ENCODE measurements at places on chromosomes 3 and 15.

DNA sequence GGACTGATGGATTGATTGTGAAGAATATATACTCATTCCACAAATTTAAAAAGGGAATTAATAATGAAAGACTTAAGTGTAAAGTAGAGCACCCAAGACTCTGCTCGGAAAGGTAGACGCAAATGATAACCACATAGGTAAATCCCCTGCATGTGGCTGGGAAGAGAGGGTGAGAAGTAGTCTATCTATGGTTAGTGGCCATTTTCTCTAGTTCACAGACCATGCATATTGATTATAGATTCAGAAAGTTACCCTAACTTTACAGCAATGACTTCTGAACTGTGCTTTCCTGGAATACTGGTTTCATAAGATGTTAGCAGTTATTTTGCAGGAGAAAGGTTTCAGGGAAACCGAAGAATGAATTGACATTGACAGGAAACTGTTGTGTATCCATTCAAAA, 51.7 kb downstream of the CASR start:
- no peak for DNase-seq

DNA sequence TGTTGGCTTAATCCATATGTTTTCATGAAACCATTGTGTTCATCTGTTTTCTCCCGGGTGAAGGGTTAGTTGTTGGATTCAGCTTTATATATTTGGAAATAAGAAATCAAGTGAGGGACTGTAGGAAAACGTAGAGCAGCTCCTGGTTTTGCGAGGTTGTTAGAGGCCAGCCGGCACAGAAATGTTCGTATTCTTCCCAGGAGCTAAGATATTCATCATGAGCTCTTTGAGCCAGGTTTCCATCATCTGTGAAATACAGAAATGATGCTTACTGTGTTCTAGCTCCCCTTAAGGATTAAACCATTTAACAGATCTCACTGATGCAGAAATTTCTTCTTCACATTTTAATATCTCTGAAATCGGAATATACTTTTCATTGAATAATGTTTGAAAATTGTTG, 235.5 kb downstream of the PTPRG start:
- DNase-seq, result no peak

DNA sequence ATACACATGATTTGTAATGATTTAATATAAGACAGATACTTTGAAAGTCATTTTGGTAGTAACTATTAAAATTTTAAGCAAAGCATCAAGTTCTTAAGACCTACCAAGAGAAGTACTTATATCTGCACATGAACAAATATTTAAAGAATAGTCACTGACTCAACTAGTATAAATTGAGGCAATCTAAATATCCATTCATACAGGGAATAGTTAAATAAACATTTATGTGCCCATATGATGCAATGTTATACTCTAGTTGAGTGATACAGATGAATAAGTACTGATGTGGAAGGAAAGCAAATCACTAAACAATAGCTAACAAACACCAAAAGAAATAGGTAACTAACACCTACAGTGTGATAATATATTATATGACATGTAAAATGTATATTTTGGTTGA, 527.7 kb downstream of the EPHA3 start:
- DNase-seq, result no peak

DNA sequence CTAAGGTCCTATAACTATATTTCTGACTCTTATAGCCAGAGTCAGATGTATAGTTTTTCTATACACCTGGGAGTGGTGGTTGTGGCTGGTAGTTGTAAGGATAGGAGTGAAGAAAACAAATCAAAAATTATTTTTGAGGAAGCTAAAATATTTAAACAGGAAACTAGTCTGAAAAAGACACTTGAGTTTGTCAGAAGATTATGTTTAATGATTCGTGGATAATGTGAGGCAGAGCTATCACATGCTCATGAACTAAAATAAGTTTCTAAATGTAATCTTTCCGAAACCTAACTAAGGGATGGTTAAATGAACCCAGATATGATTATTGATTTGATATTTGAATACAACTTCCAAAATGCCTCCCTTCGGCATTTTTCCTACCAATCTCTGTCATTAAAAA, 30.4 kb downstream of the GABRR3 start:
- no peak for DNase-seq

- DNase-seq, result no peak
These were observed 9.1 kb upstream of the HPS3 start for GRCh38 chr3:149120051-149120972.

GRCh38 chr3:129940086-129940485, 34.4 kb upstream of the TRH start:
- no peak for DNase-seq

DNA sequence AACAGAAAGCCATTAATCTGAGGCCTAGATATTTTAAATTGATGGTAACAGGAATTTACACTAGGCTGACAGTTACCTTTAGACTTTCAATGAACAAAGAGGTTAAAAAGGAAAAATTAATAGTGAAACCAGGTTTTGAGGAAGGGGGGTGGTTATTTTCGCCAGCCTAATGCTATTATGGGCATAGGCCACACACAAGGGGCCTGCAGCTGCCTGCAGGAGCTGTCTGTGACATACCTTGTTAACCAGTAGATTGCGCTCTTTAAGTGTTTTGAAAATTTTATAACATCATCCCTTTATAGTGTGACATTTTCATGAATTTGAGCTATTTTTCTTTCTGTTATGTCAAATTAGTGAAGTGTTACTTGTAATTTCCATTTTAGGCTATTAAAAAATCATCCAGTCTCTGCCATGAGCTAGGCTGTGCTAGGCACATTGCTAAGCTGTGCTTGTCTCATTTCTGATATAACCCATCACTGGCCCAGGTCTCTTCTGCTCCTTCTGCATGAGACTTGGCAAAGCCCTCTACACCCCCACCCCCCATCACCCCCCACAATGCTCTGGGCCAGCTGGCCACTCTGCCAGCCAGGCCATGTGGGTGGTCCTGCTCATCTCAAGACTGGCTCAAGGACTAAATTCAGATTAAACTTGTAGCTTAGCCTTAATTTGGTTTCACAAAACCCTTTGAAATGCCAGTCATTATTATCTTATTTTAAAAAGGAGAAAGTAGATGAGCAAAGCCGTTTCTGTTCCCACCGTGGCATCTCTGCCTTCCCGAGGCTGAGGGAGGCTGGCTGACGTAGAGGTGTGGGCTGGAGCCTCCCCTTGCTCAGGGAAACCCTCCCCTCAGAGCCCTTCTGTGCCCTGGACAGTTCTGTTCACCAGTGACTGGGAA, 48.4 kb upstream of the SEC22A start:
- DNase-seq, result no peak

DNA sequence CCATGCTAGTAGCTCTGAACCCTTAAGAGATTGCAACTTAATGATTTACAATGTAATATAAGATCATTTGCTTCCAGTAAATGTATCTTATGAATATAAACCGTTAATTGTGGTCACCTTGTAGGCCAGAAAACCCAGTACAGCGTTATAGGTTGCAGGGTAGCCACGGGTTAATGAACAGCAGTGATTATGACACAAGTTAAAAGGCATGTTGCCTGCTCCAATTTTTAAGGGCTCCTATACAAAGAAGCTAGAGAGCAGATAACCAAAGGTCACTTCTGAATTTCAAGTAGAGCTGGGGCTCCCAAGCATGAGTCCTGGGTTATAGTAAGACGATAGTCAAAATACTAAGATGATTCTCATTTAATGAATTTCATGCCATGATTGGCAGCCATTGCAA, 13.5 kb downstream of the GUCA1C start:
- no peak for DNase-seq

DNA sequence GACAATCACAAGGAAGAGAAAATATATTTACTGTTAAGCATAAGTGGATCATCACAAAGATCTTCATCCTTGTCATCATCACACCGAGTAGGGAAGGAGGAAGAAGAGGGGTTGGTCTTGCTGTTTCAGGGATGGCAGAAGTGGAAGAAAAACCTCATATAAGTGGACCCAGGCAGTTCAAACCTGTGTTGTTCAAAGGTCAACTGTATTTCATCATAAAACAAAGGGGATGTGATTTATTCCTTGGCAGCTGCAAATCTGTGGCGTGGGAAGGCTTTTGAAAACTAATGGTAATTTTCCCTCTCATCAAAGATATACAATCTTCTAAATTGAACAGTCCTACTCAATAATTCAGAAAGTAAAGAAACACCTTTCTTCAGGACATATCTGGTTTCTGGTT, 129.9 kb upstream of the ABI3BP start:
- DNase-seq, result no peak

DNA sequence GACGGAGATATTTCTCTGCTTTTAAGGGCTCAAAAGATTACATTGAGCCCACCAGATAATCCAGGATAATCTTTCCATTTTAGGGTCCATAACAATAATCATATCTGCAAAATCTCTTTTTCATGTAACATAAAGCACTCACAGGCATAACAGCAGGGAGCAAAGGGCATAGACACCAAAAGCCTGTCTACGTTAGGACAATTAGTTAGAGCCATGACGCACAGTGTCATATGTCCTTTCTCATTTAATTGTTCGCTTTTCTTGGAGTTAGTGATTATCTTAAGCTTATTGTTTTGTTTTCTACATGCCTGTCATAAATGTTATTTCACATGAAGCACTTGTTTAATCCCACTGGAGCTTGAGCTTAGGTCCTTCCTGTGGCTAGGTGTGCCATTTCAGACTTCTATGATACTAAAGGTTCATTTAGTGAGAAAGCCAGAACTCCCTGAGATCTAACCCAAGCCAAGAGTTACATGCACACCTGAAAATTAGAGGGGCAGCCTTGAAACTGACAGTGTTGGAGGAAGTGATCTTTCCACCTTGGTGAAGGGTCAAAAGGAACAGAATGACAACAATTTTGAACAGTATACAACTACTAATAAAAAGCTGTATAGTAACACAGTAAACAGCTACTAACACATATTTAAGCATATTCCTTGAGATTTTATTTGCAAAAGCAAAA, 11.7 kb upstream of the HHATL start:
- DNase-seq, result no peak

DNA sequence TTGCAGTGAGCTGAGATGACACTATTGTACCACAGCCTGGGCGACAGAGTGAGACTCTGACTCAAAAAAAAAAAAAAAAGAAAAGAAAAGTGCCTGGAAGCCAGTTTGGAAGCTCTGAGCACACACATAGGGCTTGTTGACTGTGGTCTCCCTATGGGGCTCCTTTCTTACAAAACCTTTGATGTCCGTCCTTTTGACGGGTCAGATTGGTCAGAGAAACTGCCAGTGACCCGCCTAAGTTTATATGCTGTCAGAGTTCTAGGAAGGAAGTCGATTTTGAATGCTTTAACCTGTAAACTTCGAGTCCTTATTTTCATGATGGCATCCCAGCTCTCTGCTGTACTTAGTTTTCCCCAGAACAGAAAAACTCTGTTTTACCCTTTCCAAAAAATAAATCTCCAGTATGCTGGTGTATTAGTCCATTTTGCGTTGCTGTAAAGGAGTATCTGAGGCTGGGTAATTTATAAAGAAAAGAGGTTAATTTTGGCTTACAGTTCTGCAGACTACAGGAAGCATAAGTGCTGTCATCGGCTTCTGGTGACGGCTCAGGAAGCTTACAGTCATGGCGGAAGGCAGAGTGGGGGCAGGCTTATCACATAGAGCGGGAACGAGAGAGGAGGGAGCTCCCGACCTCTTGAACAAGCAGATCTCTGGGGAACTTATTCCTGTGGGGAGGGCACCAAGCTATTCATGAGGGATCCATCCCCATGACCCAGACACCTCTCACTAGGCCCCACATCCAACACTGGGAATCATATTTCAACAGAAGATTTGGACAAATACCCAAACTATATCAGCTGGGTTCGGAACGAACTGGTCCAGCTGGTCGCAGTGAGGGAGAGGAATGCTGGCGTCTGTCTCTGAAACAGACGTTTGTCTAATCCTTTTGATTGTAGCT, 72.3 kb downstream of the LMLN start:
- DNase-seq, result no peak

DNA sequence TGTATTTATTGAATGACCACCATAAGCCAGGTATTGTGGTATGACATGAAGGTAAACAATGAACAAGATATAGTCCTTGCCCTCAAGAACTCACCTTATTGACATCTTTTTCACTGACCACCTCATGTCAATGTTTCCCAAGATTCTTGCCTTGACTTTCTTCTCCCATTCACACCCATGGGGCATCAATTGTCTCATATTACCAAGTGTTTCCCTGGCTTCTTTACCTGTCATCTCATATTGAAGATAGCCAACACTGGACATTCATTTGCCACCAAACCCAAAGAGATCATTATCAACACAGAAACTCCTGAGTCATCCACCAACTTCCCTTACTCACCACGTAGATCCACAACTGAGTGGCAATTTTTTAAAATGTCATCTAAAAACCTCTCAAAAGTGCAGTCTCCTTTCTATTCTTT, 2.2 kb downstream of the EFHB start:
- no peak for DNase-seq

- DNase-seq, result no peak
These were observed 50.0 kb upstream of the TRPM1 start for GRCh38 chr15:31151301-31152233.

DNA sequence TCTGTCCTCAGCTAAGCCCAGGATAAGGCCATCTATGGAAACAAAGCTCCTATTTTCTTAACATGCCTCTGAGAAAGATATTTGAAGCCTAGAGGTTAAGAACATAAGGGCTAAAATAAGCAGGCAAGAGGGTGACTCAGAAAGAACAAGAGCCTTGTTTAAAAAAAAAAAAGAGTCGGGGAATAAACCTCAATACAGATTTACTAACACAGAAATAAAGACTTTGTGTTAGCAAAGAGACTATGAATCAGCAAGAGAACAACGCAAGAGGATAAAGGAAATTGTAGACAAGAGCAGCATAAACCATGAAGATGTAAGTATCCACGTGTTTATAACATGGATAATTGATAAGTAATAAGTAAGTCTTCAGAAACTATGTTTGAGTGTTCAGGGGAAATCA, 36.0 kb downstream of the RAB27A start:
- DNase-seq, result no peak

GRCh38 chr3:127985216-127985615, 67.0 kb upstream of the SEC61A1 start:
- no peak for DNase-seq

- DNase-seq, result no peak
These were observed 83.7 kb upstream of the SELENOK start for GRCh38 chr3:53975382-53975781.

DNA sequence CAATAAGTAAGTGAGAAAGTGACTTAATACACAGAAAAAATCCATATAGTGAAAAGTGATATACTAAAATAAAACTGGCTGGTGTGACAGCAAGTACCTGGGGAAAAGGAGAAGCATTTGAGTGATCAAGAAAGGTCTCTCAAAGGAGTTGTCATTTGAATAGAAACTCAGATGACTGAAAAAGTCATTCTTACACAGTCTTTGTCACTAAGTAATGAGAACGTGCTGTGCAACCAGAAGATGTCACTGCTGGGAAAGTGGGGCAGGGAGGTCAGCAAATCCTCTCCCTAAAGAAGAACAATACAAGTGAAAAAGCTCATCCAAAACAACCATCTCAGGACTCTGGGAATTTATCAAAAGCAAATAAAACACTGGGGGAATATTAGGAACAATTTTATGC, 317.5 kb upstream of the TRIM42 start:
- no peak for DNase-seq

DNA sequence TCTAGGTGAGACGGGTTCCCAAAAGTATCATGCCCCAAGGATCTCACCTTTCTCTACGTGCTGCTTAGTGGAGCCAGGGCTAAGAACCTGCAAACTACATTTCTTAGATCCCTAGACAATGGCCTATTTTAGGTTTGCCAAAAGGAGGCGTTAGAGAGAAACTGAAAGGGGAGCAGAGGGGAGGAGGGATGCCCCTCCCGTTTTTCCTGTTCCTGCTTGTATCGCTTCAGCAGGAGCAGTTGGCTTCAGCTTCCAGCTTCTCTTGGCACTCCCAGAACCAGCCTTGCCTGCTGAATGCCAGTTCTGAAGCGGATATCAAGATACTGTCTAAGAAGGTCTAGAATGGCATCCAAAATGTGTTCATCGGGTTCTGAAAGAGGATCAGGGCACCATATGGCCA, 58.4 kb upstream of the ABHD17C start:
- DNase-seq, result no peak

GRCh38 chr3:161915418-161915750, 418.8 kb downstream of the OTOL1 start:
- no peak for DNase-seq

Data from NCI-H187 (cell line).